ENCODE measurements at places on chromosomes 11 and 22.

DNA sequence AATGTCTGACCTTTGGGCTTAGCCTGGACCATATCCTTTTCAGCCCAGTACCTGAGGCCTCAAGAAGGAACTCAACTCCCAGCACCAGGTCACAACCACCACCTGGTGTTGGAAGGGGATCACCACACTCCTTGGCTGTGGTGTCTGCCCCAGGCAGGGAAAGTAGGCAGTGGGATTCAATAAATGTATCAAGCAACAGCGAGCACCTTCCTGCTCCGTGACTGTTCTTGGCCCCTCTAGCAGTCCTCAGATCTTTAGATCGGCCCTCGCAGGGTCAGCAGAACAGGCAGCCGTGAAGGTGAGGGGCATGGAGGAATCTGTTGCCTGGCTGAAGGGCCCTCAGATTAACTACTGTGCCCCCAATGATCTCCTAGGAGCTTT, 15.9 kb downstream of the ARFGAP2 start:
- no peak overlapping the region for H3K4me3 ChIP-seq
- DNase-seq: no peak
- peaks cover 5% of the 10 kb centered on the region for H3K4me1 ChIP-seq
- H3K27ac ChIP-seq: no peak overlapping the region

DNA sequence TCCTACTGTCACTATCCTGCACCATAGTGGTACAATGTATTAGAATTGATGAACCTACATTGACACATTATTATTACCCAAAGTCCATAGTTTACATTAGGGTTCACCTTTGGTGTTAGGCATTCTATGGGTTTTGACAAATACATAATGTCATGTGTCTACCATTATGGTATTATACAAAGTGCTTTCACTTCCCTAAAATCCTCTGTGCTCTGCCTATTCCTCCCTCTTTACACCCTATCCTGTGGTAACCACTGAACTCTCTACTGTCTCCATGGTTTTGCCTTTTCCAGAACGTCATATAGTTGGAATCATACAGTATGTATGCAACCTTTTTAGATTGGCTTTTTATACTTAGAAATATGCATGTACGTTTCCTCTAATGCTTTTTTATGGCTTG, 51.5 kb downstream of the CCDC15 start:
- H3K27ac ChIP-seq: no peak overlapping the region
- no peak overlapping the region for H3K4me3 ChIP-seq
- no peaks in the 10 kb centered on the region for H3K36me3 ChIP-seq

- peaks cover 7% of the 10 kb centered on the region for H3K27me3 ChIP-seq
- H3K27ac ChIP-seq: no peak overlapping the region
- DNase-seq: no peak
- H3K36me3 ChIP-seq: no peaks in the 10 kb centered on the region
These were observed 139.9 kb downstream of the CSNK2A3 start for GRCh38 chr11:11213117-11213516.

GRCh38 chr22:23772315-23772648, 367 bp upstream of the MMP11 start:
- H3K27ac ChIP-seq: no peak overlapping the region
- no peaks in the 10 kb centered on the region for H3K36me3 ChIP-seq
- DNase-seq: no peak
- no peaks in the 10 kb centered on the region for H3K27me3 ChIP-seq

GRCh38 chr22:43376765-43377547, 33.8 kb upstream of the SCUBE1 start:
- H3K27ac ChIP-seq: no peak overlapping the region
- H3K36me3 ChIP-seq: no peaks in the 10 kb centered on the region
- DNase-seq: no peak

GRCh38 chr11:130992788-130993187, 76.5 kb upstream of the SNX19 start:
- no peaks in the 10 kb centered on the region for H3K36me3 ChIP-seq
- no peak for DNase-seq
- H3K4me3 ChIP-seq: no peak overlapping the region
- H3K27ac ChIP-seq: no peak overlapping the region

GRCh38 chr11:21810650-21811049, 382.2 kb upstream of the ANO5 start:
- no peak overlapping the region for H3K27ac ChIP-seq
- H3K36me3 ChIP-seq: no peaks in the 10 kb centered on the region
- H3K4me3 ChIP-seq: no peak overlapping the region

Data from Panc1 (cell line).